ENCODE measurements at places on chromosomes 12 and 14. TPM values are rescaled to one million over a fixed set of nuclear protein-coding genes. Genes with fewer than 3 reads are reported as not detected.

GRCh38 chr12:7282844-7283243, 21.0 kb upstream of the ACSM4 start:
- DNase-seq: no peak

- DNase-seq: no peak
These were observed 46.4 kb downstream of the STXBP6 start for GRCh38 chr14:25003537-25003936.

- no peak for DNase-seq
These were observed 226.6 kb upstream of the PWP1 start for GRCh38 chr12:107458990-107459389.

DNA sequence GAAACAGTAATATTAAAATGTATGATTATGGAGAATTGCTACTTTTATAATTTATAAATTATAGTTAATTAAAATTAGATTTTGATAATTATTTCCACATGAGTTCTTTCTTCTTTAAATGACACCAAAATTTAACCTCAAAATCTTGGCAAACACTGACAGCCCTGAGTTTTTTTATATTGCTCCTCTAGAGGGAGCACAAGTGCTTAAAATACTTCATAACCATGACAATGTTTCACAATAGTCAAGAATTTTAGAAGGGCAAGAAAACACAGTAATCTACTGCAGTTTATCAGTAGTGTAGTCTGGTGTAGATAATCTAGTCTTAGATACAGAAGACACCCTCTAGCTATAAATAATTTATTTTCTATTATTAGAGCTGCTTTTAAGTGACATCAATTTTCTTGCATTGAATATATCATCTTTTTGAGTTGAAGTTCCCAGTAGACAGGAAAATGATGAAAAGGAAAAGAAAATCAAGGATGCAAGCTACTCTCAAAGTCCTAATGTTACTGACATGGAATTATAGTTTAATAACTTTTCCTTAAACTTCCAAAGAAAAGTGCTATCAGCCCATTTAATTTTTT, 14.3 kb upstream of the PTGER2 start:
- DNase-seq: no peak

DNA sequence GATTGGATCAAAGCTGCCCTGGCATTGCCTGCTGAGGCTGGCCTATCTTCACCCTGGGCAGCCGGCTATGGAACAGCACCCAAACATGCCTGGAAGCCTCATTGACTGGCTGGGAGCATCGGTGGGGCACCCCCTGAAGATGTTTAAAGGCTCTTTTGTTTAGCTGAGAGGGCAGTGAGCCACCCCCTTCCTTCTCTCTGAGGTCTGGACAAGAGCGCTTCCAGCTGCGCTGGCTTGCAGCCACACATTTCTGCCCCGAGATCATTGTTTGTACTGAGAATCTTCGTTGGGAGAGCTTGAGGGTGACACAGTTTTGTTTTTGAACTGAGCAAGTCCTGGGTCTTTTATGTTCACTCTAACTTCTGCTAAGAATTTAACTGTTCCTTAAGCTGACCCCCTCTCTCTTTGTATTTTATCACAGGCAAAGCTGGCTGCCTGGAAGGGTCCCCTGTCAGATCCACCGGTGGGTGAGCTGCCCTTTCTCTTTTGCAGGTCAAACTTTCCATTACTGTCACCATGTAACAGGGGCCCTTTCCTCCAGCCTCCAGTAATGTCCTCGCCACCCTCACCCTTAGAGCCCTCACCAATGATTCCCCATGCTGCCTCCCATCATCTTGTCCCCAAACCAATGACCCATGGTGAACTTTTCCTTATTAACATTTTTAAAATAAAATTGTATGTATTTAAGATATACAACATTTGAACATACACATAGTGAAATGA, 212.2 kb downstream of the KIF26A start:
- DNase-seq: no peak

DNA sequence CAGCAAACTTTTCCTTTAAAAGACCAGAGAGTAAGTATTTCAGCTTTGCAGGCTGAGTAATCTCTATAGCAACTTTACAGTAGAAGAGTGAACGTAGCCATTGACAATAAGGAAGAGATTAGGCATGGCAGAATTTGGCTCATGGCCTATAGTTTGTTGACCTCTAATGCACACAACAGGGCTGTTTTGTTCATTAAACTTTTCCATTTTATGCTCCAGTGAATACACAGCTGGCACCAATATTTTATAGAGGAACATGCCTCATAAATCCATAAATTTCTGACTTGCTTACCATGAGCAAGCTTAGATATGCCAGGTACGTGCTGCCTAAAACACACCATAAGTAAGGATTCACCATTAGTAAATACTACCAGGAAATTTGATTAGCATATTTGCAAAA, 609.0 kb upstream of the STXBP6 start:
- DNase-seq: no peak

GRCh38 chr14:77556946-77557345, 58.3 kb upstream of the ISM2 start:
- DNase-seq: no peak

DNA sequence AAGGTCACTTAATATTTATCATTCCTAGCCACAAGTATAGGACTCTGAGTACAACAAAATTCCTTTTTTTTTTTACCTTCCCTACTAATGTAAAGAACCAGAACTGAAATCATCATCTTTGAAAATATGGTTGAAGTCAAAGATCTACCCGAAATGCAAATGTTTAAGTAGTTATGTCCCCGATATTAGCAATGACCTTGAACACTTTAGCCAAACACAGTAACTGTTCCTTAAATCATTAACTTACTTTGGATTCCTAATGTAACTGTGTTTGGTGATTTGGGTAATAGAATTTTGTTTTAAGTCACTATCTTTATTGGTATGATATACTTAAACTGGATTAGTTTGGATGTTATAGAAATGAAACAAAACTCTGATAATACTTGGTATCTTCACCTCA, 14.4 kb downstream of the ITPR2 start:
- DNase-seq: no peak

- no peak for DNase-seq
These were observed 871.4 kb downstream of the C12orf50 start for GRCh38 chr12:87157791-87158190.

Gene OR10G2
- not detected for total RNA-seq

- no peak for DNase-seq
These were observed 24.4 kb downstream of the RCOR1 start for GRCh38 chr14:102616799-102617198.

DNA sequence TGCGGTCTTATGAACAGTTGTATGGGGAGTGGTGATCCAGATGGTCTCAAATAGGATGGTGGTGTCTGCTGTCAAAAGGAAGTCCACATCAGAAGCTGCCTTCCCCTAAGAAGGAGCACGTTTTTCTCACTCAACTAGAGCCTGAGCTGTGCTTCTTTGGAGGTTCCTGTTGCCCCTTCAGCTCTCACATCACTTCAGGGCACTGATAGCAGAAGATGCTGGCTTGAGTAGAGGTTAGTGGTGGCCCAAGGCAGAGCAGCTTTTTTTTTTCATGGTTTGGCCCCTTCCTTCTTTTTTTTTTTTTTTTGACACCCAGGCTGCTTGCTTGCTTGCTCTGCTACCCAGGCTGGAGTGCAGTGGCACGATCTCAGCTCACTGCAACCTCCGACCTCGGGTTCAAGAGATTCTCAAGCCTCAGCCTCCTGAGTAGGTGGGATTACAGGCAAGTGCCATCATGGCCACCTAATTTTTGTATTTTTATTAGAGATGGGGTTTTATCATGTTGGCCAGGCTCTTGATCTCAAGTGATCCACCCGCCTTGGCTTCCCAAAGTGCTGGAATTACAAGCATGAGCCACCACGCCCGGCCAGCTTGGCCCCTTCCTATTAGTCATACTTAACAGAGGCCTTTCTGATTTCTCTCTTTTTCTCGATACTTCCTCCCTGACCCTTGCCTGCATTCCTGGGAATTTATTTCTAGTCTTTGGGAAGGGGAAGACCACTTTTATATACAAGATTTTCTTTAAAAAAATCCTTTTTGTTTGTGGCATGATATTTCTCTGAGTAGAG, 31.6 kb downstream of the KLRD1 start:
- DNase-seq: no peak

DNA sequence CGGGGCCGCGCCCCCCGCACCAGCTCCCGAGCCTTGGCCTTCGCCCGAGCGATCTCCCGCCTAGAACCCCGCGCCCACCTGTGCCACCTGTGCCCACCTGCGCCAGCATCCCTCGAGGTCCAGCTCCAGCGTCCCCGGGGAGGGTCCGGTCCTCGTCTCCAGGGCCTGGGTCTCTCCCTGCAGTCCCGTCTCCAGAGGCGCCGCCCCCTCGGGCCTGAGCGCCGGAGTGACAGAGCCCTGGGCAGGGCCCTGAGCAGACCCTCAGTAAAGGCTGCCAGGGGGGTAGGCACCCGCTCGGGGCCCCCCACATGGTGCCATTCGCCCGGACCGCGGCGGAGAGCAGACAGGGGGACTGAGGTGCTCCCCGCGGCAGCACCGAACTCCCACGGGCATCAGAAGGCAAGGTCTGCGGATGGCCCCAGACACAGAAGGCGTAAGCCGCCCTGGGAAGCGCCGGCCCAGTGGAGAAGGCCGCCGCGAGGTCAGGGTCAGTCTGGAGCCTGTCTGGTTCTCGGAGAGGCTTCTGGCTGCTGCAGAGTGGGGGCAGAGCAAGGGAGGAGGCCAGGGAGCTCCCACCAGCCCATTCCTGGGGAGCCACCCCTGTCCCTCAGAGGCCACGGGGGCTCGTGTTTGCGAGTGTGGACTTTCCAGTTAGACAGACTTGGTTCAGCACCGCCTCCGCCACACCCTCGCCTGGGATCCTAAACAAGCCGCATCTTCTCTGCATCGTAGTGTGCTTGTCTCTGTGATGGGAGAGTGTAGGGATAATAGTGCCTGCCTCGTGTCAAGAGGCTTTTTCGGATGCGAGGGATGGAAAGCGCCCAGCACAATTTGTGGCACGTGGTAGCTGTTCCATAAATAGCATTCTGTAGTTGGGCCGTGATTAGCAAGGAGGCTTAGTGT, 1.1 kb upstream of the PPP1R13B start:
- DNase-seq: no peak

Gene C1R
- 143 TPM for total RNA-seq

Gene DPF3
- total RNA-seq: 37.7 TPM

DNA sequence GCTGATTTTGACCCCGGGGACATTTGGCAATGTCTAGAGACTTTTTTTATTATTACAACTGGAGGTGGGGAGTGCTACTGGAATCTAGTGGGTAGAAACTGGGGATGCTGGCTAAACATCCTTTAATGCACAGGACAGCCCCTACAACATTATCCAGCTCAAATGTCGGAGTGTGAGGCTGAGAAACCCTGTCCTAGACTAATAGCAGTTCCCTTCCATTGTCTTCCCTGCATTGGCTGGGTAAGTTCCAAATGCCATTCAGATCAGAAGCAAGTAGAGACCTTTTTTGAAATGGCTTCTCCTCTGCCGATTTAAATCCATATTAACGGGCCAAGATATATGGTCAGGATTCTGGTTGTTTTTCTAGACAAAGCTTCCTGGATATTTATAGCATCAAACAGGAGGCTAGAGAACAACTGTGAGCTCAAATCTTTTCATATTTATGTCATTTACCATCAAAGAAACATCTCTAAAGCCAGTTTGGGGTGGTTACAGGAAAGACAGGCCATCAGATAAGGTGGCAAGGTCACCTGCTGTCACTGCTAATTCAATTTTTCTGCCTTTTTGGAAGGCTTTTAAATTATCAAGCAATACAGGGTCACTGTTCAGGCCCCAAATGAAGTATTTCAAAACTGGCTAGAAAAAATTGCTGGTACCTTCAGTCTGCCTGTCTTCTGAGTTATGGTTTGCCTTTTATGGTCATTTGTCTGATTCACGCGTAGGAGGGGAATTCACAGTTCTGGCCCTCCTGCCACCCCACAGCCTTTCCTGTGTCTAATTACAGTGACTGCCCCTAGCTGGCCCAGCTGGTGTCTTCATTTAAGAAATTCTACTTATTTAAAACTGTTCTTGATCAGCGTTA, 20.1 kb upstream of the AKAP5 start:
- DNase-seq: no peak

DNA sequence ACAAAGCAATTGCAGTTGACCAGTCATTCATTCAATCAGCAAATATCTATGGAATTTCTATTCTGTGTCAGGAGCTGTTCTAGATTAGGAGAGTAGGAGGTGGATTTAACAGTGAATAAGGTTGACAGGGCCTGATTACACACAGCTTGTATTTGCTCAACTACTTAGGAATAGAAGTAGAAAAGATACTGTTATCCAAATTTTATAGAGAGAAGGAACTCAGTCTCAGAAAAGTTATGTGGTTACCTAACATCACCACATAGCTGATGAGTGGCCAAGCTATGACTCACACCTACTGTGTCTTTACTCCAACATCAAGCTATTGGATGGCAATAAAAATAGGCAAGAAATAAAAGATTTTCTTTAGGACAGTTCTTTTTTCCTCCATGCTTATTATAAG, 374.8 kb downstream of the RMST start:
- DNase-seq: no peak

GRCh38 chr14:61513986-61514830, 181.1 kb upstream of the HIF1A start:
- no peak for DNase-seq

- no peak for DNase-seq
These were observed 175.1 kb upstream of the GZMB start for GRCh38 chr14:24809135-24809534.

GRCh38 chr14:44494137-44494536, 12.9 kb downstream of the FSCB start:
- no peak for DNase-seq

Gene TAS2R8
- not detected for total RNA-seq

DNA sequence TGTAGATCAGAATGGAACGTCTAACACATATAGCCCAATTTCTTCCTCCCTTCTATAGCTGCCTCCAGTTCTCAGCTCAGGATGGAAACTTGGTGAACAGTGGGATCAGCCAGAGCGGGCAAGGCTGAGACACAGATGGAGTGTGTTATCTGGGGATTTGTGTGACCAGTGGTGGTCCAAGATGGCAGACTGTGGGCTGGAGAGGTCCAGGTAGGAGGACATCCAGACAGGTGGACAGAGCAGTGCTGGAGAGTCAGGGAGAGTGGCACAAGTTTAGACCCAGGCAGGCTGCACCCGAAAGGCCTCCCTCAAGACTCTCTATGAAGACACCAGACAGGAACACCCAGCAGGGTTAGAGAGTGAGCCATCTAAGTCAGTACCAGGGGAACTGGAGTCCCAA, 116.1 kb upstream of the CPSF6 start:
- no peak for DNase-seq

- peak; percentile 61 for DNase-seq
These were observed 27.3 kb downstream of the PTPRB start for GRCh38 chr12:70609739-70610491.

- DNase-seq: no peak
These were observed 1.2 kb downstream of the ALDH1L2 start for GRCh38 chr12:105083031-105083430.

DNA sequence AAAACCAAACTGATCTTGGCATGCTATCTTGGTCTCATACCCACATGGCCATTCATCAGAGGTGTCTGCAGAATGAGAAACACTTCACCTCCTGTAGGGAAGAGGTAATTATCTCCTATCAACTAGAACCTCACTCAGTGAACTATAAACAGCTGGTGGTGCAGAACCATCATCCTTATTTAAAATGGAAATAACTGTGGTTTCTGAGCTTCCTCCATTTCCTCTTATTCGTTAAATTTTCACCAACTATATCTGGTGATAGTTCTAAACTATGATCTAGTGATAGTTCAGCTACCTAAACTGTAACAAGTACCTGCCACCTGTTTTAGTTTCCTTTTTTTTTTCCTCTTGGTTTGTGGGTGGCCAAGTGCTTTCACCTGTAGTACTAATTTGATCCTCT, 218.5 kb downstream of the FUT8 start:
- DNase-seq: no peak

Measured in left ventricle myocardium inferior (tissue), 1 donor.